ENCODE measurements at places on chromosomes 1 and 21.
A peak's percentile ranks its signal among the peaks of the same experiment; 100 is the strongest.

DNA sequence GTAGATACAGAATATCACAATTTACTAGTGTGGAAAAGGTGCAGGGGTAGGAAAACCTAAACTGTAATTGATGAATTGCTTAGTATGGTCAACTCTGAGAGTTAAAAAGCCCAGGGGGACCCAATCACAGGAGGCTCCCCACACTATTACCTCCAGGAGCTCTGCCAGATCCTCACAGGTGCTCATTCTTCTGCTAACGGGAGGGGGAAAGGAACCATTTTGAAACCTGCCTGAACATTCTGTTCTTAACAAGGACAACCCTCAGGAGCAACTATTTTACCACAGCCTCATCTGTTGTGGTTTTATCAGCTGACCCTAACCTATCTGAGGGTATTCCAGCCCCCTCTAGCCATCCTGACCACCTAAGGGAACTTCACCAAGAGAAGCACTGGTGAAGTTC lies 19.1 kb downstream of the PDIK1L start:
- DNase-seq, result no peak

- DNase-seq, result peak; percentile 99
Observed at GRCh38 chr1:181101581-181102226, 13.2 kb downstream of the IER5 start.

GRCh38 chr21:41663805-41664788 lies 102.8 kb downstream of the RIPK4 start:
- no peak for DNase-seq

GRCh38 chr1:38804062-38804886 lies 55.3 kb downstream of the RRAGC start:
- DNase-seq, result no peak

DNA sequence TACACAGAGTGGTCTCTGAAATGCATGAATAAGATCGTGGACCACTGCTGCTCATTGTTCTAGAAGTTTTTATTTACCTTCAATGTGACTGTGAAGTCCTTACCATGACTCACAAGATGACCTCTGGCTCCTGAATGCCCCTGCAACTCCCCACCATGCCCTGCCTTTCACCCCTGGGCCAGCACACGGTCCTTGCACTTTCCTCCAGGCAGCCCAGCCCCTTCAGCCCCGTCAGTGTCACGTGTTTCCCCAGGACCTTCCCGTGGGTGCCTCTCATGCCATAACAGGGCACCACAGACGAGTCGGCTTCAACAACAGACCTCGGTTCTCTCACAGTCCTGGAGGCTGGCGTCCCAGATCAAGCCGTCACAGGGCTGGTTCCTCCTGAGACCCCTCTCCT lies 62.1 kb downstream of the B3GALT5 start:
- DNase-seq, result no peak

DNA sequence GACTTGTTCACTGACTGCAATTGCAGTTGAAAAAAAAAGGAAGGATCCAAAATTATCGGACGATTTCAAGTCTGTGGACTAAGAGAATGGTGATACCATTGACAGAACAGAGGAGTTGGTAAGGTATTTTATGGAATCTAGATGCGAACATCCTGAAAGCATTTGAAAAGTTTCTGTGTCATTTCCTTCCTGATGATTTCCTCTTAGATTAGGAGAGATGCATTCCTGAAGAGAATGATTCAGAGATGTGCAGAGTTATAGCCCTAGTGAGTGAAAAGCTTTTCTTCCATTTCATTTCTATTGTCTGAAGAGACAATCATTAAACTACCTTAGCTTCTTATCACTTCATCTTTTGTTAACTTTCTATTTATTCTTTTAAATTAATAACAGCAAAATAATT lies 200.0 kb downstream of the KCNK2 start:
- DNase-seq, result no peak

GRCh38 chr1:166999500-167000055 lies 10.5 kb downstream of the MAEL start:
- no peak for DNase-seq

DNA sequence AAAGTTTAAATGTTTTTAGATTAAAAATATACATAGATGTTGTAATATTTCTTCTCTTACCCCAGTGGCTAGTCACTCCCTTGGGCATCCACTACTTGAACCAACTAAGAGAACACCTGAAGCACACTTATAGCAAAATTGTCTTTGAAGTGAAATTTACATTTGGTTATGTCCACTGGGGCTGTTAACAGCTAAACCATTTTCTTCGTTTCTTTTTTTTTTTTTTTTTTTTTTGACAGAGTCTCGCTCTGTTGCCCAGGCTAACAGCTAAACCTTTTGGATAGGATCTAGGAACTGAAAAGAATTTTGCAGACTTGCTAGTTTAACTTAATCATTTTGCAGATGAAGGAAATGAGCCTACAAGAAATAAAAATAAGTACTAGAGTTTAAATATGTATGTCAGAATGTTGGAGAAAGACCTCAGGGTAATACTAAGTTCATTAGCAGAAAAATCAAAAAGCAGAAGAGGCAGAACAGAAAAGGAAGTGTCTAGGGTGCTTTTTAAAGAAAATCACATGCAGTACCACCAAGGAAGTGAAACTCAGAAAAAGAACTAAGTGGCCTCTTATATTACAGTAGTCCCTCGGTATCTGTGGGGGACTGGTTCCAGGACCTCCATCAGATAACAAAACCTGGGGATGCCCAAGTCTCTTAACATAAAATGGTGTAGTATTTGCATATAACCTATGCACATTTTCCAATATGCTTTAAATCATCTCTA lies 11.8 kb downstream of the DRAM2 start:
- no peak for DNase-seq

GRCh38 chr1:150560576-150561253 lies 11.5 kb downstream of the ADAMTSL4 start:
- peak; percentile 50 for DNase-seq

- DNase-seq, result no peak
Observed at GRCh38 chr1:118333601-118334210, 148.7 kb upstream of the SPAG17 start.

- DNase-seq, result no peak
Observed at GRCh38 chr1:155389826-155390225, 69.1 kb downstream of the RUSC1 start.

DNA sequence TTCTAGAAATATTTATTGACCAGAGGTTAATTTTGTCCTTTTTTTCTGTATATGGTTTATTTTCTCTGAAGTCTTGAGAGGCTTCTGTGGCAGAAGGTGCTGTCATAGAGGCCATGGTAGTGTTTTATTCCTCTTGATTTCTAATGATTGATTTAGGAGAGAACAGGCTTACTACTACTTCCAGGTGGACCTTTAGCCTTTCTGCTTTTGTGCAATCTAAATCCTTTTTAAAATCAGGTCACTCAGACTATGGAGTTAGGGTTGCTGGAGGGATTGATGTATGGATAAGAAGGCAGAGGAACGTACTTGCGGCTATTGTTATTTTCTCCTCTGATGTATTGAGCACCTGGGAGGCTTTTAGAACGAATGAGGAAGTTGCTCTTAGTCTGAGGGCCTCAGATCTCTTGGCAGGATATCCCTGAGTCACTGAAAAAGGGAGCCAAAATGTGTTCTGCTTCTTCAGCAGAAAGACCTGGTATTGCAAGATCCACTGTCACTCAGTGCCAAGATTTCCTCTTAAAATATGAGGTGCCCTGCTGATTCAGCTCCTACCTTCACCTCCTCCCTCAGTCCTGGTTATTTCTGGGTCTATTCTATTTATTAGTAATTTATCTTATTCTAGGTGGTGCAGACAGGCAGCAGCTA lies 277.4 kb downstream of the ZNF648 start:
- no peak for DNase-seq

DNA sequence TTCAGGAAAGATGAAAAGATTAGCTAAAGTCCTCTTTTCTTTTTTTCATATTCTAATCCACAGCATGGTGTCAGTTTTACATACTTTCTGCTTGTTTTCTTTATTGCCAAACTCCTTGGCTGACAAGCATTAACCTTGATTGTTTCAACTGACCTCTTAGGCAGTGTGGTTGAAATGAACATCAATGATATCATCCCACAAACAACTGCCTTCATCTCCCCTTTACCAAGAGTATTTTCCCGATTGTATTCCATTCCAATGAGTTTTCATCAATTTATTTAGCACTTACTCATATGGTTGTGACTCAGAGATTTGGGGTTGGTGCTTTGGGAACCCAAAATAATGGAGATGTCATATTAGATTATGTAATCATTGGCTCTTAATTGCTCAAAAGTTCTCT lies 71.8 kb downstream of the SPAG17 start:
- no peak for DNase-seq

DNA sequence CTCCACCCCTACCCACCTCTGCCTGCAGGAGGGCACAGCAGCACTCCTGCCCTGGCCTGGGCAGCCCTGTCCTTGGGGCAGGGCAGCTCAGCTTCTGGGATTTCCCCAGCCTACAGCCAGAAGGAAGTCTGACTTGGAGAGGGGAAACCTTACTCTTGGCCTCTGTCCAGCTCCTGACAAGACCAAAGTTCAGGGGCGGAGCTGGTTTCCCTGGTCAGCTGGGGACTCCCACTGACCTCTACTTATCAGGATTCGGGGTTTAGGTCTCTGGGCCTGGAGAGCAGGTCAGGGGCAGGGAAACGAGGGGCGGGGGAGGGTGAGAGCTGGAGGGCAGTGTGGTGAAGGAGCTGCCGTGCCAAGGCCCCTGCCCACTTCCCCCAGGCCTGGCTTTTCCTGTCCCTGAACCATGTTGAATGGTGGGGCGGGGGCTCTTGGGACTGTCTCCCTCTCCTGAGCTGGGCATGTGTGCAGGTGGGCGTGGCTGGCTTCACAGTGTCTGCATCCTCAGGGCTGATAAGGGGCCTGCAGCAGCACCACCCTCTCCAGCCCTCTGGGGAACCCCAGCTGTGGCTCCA lies 16.8 kb upstream of the ETV3 start:
- no peak for DNase-seq

DNA sequence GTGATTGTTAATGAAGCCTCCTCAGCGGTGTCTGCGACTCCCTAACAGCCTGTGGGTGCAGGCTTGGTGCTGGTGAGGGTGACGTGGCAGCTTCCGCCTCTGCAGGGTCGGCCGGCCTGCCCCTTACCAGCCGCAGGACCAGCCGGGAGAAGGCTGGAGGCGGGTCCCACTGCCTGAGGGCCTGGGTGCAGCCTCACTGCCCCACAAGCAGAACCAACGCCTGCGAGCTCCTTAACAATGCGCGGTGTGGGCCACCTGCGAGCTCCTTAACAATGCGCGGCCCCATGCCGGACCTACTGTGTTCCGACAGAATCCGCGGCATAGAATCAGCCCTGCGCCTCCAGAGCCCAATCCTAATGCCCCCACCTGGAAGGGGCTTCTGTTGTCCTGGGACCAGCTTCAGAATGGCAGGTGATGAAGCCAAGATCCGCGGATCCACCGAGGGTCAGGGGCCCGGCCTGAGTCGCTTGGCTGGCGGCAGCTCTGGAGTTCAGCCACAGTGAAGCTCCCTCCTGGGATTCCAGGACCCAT lies 54.4 kb upstream of the AJAP1 start:
- DNase-seq, result no peak

DNA sequence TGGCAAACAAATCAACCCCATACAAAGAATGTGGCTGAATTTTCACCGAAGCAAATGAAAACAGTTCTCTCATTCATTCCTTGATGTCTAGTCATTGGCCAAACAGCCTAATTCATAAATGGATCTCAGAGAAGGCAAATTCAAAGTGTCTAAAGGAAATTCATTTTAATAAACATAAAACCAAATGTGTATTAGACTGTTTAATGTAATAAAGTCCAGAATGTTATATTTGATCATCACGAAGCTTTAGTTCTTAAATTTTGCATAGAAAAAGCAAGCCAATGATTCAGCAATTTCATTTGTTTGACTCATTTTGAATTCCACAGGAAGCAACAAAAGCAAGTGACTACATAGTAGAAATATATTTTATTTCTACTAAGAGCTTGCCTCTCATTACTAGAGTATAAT lies 379.2 kb upstream of the ADAMTS5 start:
- no peak for DNase-seq

GRCh38 chr1:152777510-152778137 lies 2.7 kb downstream of the LCE1F start:
- DNase-seq, result no peak

DNA sequence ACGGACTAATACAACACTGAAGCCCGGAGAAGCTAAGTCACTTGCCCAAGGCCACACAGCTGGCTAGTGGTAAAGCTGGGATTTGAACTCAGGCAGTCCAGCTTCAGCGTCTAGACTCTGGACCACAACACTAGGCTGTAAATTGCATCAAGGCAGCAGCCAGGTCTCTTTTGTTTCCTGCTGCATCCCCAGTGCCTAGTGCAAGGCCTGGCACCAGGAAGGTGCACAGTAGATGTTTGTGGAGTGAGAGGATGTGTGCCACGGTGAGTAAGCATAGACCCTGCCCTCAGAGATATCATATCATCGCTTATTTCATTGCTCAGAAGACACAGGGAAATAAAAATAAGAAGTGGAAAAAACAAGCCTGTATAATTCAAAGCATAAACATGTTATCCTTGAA lies 40.9 kb downstream of the IGSF21 start:
- DNase-seq, result no peak

DNA sequence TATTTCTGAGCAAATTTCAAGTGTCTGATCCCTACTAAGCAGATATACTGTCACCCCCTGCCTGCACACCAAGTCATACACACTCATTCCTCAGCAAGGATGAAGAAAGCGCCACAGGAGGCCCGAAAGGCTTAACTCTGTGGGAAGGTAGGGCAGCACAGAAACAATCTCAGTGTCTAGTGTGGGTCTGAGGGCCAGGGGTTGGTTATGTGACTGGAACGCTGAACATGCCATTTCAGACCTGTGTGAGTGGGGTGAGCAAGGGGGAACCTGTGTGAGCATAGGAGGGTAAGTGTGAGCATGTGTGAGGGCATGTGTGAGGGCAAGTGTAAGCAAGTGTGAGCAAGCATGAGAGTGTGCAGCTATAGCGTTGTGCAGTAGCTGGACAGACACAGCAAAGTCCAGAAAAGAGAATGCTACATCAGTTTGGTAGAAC lies 6.2 kb downstream of the ITPKB start:
- no peak for DNase-seq

DNA sequence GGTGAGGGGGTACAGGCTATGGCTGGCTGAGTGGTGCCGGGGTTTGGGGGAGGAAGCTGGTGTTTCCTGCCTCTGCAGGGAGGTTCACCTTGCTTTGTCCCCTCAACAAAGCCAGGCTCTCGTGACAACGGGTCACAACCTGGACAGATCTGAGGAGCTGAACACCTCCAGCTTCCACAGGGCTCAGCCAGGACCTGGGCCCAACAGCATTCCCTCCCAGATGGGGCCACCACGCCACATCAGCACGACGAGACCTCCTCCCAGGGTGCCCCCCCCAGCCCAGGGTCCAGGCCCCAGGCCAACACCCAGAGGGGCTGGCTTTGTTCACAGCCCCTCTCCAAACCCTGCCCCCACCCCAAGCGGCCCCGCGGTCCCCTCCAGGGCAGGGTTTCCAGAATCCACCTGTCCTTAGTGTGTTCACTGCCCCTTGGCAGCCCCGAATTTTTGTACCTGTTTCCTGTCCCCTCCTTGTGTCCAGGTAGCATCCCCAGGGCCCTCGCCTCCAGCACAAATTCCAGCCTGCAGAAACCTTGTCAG lies 34.7 kb downstream of the UBE2G2 start:
- no peak for DNase-seq
